ENCODE measurements at places on chromosomes 12 and 14. TPM values are rescaled to one million over a fixed set of nuclear protein-coding genes. Genes with fewer than 3 reads are reported as not detected.

- no peaks in the 10 kb centered on the region for H3K27me3 ChIP-seq
- no peak overlapping the region for H3K4me3 ChIP-seq
- no peaks in the 10 kb centered on the region for H3K4me1 ChIP-seq
- no peaks in the 10 kb centered on the region for H3K36me3 ChIP-seq
Measured at GRCh38 chr12:43154498-43155045, 397.4 kb downstream of the ADAMTS20 start.

DNA sequence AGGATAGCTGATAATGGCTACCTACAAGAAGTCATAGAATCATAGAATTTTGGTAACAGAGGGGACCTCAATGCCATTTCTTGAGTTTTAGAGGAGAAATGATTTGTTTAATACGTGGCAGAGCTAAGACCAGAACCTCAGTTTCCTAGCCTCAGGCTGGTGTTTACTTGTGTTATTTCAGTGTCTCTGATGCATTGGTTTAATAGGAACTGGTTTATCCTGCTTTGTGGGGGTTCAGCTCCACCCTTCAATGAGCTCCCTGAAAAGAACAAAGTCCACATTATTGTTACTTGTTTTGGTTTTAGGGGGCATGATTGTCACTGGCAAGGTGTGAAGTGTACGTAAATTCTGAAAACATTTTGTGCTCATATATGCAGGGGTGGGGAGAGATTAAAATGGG, 55.4 kb downstream of the AKAP6 start:
- no peak for DNase-seq
- H3K27me3 ChIP-seq = no peaks in the 10 kb centered on the region
- no peaks in the 10 kb centered on the region for H3K4me1 ChIP-seq
- H3K27ac ChIP-seq = no peak overlapping the region
- H3K4me3 ChIP-seq = no peak overlapping the region

DNA sequence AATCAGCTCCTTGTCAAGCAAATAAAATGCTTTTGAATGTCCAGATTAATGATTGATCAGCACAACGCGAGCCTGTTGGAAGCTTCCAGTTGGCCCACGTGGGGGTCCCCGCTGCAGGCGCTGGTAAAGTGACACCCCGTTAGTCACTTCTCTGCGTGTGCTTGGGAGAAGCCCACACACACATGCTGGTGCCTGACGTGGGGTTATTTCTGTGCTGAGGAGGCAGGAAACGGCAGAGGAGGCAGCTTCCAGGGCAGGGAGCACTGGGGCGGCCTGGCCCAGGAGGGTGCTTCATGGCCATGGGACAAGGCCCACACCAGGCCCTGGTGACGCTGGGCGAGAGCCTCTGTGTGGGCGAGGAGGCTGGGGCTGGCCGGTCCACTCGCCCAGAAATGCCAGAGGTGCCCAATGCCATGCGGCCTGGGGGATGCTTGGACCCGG, 101.5 kb downstream of the KIF26A start:
- no peak overlapping the region for H3K4me3 ChIP-seq
- no peaks in the 10 kb centered on the region for H3K4me1 ChIP-seq
- H3K27me3 ChIP-seq = no peaks in the 10 kb centered on the region
- no peaks in the 10 kb centered on the region for H3K36me3 ChIP-seq

DNA sequence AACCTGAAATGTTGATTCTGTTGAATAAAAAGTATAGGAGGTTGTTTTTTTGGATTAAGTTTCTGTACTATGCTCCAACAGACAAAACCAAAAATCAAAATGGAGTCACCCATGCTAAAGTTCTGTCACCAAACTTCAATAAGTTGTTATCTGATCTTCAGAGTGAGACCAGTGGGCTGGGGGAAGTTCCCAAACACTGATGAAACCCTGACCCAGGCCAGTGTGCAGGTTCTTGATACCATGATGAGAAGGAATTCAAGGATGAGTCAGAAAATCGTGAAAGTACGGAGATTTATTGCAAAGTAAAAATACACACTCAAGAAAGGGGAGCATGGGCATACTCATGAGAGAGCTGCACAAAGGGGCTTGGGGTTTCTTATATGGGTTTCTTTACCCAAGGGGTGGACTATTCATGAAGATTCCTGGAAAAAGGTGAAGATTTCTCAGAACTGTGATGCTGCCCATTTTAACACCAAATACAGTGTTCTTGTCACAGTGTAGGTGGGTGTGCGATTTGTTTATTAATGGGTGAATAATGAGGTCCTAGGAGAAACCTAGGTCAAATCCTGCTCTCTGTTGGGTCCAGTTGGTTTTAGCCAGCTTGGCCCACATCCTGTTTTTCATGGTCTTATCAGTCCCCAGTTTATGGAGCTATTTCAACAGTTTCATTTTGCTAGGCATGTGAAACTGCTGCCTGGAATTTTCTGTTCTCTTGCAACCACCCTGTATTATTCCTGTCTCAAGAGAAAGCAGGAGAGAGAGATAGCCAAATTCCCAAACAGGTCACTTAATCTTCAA, 27.5 kb upstream of the DENND5B start:
- DNase-seq = no peak
- H3K4me1 ChIP-seq = no peaks in the 10 kb centered on the region
- no peaks in the 10 kb centered on the region for H3K27me3 ChIP-seq
- H3K36me3 ChIP-seq = no peaks in the 10 kb centered on the region
- no peak overlapping the region for H3K27ac ChIP-seq

DNA sequence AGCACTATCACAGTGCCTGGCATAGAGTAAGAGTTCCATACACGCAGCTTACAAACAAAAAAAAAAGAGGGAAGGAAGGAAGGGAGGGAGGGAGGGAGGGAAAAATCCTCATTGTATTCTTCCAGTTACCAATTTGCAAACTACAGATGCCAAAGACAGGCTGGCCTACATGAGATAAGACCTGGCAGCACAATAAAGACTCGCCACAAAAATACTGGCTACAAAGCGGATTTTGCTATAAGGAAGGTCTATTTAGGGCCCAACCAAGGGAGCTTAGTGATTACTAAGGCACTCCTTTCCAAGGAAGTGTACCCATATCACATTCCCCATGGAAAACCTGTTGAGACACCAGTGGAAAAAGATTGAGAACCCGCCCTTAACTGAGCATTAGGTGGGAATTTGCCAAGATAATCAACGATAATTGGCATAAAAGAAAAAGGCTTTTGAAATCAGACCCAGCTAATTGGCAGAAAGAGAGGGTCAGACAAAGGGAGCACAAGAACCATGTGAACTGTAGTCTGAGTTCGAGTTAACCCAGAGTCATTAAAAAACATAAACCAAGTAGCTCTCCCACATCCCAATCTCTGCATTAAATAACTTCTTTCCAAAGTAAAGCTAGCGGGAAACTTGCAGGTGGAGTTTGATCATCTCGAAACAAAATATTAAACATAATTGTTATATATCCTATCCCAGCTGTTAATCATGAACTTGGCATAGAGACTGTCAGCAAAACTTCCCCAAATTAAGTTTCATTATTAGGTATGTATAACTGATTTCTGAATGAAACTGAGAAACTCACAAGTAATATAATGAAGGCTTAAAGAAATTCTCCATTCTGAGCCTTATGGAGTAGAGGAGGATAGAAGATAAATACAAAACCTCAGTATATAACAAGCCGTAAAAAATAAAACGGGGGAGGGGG, 50.1 kb downstream of the PHLDA1 start:
- peaks cover 56% of the 10 kb centered on the region for H3K4me1 ChIP-seq
- no peaks in the 10 kb centered on the region for H3K27me3 ChIP-seq
- H3K36me3 ChIP-seq = no peaks in the 10 kb centered on the region
- no peak for DNase-seq

GRCh38 chr14:34794941-34795340, 80.2 kb downstream of the BAZ1A start:
- H3K36me3 ChIP-seq = peaks cover 24% of the 10 kb centered on the region
- peaks cover 3% of the 10 kb centered on the region for H3K4me1 ChIP-seq
- DNase-seq = no peak
- H3K27me3 ChIP-seq = no peaks in the 10 kb centered on the region
- H3K4me3 ChIP-seq = no peak overlapping the region

DNA sequence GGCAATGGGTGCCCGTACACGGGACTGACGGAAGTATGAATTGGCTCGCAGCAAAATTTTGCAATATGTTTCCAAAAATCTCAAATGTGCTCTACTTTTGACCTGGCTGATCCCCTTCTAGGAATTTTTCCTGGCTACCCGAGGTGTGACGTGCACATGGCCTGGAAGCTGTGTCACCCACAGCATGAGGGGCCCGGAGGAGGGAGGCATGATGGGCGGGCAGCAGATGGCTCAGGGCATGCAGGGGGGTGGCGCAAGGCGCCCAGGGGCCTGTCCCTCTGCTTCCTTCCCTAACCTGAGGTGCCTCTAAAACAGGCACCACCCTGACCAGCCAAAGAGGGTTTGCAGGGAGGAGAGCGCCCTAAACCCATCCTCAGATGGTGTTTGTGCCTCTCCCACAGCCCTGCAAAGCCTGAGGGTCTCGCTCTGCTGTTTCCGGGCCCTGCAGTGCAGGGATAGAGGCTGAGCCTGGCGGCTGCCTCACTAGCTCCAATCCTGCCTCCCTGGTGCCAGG, 6.7 kb downstream of the GPR132 start:
- no peak overlapping the region for H3K27ac ChIP-seq
- no peaks in the 10 kb centered on the region for H3K27me3 ChIP-seq
- H3K4me1 ChIP-seq = no peaks in the 10 kb centered on the region
- no peak overlapping the region for H3K4me3 ChIP-seq
- no peak for DNase-seq
- H3K36me3 ChIP-seq = no peaks in the 10 kb centered on the region

MANSC1 gene
- total RNA-seq = 38.1 TPM

LHX5 gene
- not detected for total RNA-seq

All from thoracic aorta (tissue), 2 donors.